Left cardiac atrium (tissue), 4 donors: ENCODE measurements at places on chromosomes 4 and X. TPM values are rescaled to one million over a fixed set of nuclear protein-coding genes. Genes with fewer than 3 reads are reported as not detected.

RHOXF1 gene
- total RNA-seq = 0.29 TPM

MGAT4D gene
- not detected for total RNA-seq

STAP1 gene
- not detected for total RNA-seq

LRIT3 gene
- not detected for total RNA-seq

RRH gene
- not detected for total RNA-seq

AR gene
- 9.4 TPM for total RNA-seq

TKTL2 gene
- not detected for total RNA-seq

NCAPG gene
- 0.24 TPM for total RNA-seq

ETFDH gene
- 161 TPM for total RNA-seq

XAGE1B gene
- total RNA-seq = not detected

DNA sequence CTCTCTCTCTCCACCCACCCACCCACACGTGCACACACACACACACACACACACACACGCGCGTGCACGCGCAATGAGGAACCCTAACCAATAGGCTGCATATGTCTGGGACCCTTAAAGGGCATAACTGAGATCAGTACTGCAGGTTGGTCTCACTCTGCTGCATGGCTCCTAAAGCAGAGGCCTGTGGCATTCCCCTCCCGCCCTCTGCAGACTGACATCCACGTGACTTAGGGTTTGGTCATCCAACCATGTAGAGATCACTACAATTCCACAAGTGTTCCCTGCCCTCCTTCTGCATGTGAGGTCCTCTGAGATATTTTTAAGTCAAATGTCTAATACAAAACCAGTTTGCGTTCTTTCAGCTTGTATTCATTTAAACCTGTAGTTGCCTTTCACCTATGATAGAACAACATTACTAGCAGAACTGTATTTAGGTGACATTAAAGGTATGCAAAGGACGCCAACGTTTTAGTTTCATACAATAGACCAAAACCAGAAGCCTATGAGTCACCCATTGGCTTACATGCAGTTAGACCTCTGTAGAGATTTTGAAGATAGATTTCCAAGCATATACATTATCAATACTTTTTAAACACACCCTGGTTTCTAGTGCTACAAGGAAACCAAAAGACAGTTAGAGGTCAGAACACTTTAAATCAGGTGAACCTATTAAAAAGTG, 10.1 kb downstream of the XAGE5 start:
- no peak for DNase-seq

- DNase-seq = no peak
These were observed 38.5 kb downstream of the NEK1 start for GRCh38 chr4:169573889-169574288.

- DNase-seq = no peak
These were observed 18.6 kb downstream of the FHDC1 start for GRCh38 chr4:152954741-152955140.

GRCh38 chrX:53075011-53075410, 7.2 kb upstream of the TSPYL2 start:
- no peak for DNase-seq

DNA sequence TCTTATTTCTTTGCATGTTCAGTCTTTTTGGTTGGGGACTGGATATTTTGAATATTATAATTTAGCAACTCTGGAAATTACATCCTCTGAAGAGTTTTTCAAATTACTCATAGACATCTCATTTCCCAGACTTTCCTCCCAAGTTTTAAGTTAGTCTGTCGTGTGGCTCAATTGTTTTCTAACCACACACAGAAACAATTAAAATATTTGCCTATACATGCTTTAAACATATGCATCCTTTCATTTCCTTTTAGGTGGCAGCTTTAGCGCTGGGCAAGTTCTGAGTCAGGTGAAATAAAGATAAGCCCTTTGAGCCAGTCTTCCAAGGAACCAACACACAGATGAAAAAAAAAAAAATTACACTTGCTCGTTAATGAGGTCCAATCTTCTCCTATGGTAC, 307.0 kb upstream of the SPOCK3 start:
- no peak for DNase-seq

GRCh38 chr4:3768842-3769641, 2.9 kb downstream of the ADRA2C start:
- no peak for DNase-seq

GRCh38 chr4:3257556-3258482, 8.9 kb downstream of the MSANTD1 start:
- DNase-seq = peak; percentile 7

DNA sequence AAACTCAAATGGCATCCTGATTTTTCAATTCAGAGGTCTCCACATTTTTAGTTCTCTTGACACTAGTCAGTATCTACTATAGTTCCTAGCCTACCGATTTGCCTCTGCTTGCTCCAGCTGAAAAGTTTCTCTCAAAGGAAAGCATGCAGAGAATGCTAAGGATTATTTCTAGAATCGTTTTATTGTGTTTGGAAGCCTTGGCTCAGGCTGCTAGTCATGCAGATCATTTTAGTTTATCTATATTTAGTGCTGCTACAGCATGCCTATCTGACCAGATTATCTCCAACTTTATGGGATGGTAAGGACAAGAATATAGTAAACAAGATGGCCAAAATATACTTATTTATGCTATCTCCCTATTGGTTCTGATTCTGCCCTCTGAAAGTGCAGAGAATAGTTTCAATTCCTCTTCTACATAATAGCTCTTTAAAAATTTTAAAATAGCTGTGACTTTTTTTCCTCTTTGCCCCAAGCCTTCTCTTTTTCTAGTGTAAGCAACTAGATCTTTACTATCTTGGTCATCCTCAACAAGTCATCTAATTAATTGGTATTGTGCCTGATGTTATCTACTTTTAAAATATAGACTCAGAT, 15.7 kb upstream of the DRP2 start:
- no peak for DNase-seq

- no peak for DNase-seq
These were observed 13.0 kb downstream of the RGN start for GRCh38 chrX:47091149-47091775.

DNA sequence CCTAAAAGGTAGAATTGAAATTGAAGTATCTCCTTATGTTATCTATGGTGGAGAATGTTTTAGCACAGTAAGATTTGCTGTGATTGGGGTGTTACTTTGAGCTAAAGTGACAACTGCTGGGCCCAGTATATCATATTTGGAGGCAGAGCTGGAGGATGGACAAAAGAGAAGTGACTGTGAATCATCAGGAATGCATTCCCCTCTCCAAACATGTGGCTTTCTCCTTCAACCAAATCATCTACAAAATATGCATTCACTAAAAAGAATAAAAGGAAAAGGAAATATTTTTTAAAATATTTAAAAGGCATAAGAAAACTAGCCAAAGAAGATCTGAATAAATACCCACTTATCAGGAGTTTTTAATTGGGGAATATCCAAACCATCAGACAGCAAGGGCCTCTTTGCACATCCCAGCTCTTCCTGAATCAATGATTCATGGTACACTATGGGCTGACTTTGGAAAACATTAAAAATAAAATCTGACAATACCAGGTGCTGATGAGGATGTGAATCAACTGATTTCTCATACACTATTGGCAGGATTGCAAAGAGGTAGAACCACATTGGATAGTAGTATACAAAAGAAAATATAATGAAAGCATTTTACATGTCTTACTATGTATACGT, 671.7 kb upstream of the NR3C2 start:
- DNase-seq = no peak

GRCh38 chr4:183200453-183200852, 101.4 kb downstream of the WWC2 start:
- peak; percentile 55 for DNase-seq

GRCh38 chr4:176001151-176002006, 64.3 kb upstream of the WDR17 start:
- peak; percentile 33 for DNase-seq

GRCh38 chrX:142483965-142484364, 278.9 kb upstream of the MAGEC2 start:
- no peak for DNase-seq

DNA sequence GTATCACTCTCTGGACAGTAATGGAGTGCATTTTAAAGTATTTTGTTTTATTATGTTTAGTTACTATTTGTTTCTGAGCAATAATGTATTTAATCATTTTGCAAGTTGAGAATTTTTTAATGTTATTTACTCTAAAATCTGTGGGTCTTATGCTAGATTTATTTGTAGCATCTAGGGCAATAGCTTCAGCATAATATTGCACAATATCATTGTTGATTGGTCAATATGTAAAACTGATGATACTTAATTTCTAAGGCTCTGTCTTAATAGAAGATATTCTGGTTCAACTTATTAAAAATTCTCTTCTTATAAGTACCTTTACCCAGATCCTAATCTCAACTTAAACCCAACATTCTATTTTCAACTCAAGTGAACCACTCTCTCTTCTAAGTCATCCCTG, 11.5 kb downstream of the SFRP2 start:
- no peak for DNase-seq

GRCh38 chr4:141501931-141502330, 134.5 kb upstream of the IL15 start:
- DNase-seq = no peak

DNA sequence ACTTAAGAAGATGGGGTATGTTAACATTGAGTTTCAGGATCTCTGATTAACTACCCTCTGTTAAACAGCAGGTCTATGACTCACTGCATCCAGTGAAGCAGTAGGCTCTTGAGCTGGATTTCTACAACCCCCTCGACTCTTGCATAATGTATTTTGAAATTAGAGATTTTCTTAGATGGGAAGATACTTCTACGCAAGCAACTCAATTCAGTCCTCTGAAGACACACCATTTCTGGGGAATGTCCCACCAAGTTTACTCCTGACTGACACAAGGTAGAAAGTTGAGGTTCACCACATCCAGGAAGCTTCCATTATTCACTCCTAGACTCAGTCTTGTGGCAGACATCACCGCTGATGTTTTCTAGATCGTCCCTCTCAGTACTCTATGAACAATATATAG, 12.9 kb downstream of the PALLD start:
- DNase-seq = no peak
